Forelimb muscle (tissue), 1 donor: ENCODE measurements at places on chromosomes 12 and 14. TPM values are rescaled to one million over a fixed set of nuclear protein-coding genes. Genes with fewer than 3 reads are reported as not detected.

Gene APEX1
- polyA plus RNA-seq, result 163 TPM

Gene AICDA
- 0.30 TPM for polyA plus RNA-seq

Gene LALBA
- polyA plus RNA-seq, result not detected

GRCh38 chr14:98665007-98665406, 607.0 kb downstream of the BCL11B start:
- DNase-seq, result no peak

DNA sequence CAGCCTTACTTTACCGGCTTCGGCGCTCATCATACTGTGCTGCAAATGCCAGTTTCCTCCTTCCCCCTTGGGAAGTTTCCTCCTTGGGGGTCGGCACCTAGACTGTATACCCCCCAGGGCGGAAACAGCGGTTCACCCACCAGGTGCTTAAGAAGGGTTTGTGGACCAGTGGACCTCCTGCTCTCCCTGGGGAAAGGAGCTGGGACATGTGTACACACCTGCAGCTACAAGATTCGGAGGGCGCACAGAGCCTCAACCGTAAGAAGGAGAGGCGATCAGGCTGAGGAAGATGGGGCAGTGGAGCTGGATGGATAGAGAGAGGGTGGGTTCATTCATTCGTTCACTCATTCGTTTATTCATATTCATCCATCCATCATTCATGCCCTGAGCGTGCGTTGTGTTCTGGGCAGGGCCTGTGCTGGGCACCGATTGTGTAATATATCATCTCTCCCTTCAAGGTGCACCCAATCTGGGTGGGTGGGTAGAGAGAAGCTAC, 717 bp upstream of the ZNF839 start:
- DNase-seq, result no peak

GRCh38 chr12:67630373-67631088, 18.0 kb upstream of the DYRK2 start:
- no peak for DNase-seq

- no peak for DNase-seq
These were observed 15.7 kb upstream of the RMST start for GRCh38 chr12:97446895-97447294.

DNA sequence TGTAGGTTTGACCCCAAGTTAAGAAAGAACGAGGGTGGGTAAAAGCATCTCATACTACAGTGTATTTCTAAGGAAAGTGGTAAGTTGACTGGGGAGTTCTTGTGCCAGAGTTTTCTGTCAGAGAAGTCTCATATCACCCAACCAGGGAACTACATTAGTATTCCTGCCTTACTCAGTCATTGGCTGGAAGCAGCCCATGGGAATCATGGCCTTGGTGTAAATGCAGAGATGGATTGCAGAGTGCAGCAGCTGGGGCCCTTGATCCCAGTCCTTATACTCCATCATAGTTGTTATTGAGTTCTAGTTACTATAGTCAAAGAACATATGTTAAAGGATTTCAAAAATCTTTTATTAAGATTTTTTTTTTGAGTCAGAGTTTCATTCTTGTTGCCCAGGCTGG, 105.8 kb downstream of the MNAT1 start:
- DNase-seq, result no peak

GRCh38 chr14:60093606-60094005, 1.9 kb downstream of the PCNX4 start:
- no peak for DNase-seq
